ENCODE measurements at places on chromosomes 11 and 22.

DNA sequence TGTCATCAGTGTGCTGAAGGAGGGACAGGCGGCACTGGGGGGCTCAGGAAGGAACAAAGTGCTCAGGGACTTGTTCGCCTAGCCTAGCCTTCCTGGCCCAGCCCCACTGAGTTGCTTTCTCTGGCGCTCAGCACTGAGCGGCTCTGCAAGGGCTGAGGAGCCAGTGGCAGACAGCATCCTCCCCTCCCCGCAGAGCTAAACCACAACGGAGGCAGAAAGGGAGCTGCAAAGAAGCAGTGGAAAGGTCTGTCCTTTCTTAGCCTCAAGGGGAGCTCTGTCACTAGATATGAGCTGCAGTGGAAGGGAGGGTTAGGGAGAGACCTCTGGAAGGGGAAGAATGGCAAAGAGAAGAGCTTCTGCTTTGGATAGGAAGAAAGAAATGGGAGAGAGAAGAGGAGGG, 89.7 kb upstream of the PHOX2A start:
- H3K4me1 ChIP-seq, result no peaks in the 10 kb centered on the region
- H3K36me3 ChIP-seq, result no peaks in the 10 kb centered on the region
- H3K4me3 ChIP-seq, result no peak overlapping the region
- H3K27ac ChIP-seq, result no peak overlapping the region

- H3K27ac ChIP-seq, result peak overlapping the region; percentile 55
- H3K36me3 ChIP-seq, result no peaks in the 10 kb centered on the region
- H3K27me3 ChIP-seq, result no peaks in the 10 kb centered on the region
- no peaks in the 10 kb centered on the region for H3K4me1 ChIP-seq
- H3K4me3 ChIP-seq, result no peak overlapping the region
- no peak for DNase-seq
Observed at GRCh38 chr22:44658311-44658953, 43.6 kb upstream of the PRR5 start.

DNA sequence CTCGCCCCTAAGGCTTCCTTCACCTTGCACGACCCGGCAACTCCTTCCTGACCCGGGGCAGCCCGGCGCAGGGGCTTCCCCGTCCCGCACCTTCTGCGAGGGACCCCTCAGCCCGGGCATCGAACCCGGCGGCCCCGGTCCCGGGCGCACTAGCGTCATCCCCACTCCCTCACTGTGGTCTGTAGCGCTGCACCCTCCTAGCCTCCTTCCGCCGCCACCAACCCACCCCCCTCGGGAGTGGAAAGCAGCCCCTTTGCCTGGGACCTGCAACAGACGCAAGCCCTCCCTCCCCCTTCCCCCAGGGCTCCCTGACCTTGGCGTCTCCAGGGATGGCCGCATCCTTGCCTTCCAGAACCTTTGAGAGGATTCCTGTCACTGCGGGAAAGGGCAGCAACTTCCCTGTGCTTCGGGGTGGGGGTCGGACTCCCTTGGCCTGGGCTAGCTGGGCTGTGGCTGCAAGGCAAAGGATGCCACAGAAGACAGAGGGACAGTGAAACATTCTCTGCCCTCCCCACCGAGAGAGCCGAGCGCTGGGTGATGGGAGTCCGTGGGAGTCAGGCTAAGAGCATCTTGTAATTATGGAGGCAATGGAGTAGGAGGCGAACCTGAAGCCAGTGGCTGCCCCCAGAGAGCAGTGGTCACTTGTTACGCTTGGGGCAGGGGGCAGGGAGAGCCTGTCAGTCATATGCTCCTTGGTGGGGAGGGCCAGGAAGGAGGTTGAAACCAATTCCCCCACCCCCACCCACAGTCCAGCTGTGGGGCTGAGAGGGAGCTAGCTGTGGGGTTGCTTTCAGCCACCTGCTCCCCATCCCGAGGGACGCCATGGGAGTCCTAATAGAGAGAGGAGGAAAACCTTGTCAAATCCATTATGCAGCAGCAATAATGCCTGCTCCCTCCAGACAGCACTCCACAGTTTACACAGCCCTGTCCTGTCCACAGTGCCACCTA, 920 bp downstream of the TMEM132A start:
- no peak overlapping the region for H3K27ac ChIP-seq
- H3K4me1 ChIP-seq, result peaks cover 2% of the 10 kb centered on the region
- no peak for DNase-seq
- peak overlapping the region; percentile 55 for H3K4me3 ChIP-seq
- H3K36me3 ChIP-seq, result peaks cover 11% of the 10 kb centered on the region
- no peaks in the 10 kb centered on the region for H3K27me3 ChIP-seq

GRCh38 chr11:87275176-87275575, 237.4 kb downstream of the TMEM135 start:
- H3K4me1 ChIP-seq, result no peaks in the 10 kb centered on the region
- no peaks in the 10 kb centered on the region for H3K36me3 ChIP-seq
- H3K27me3 ChIP-seq, result no peaks in the 10 kb centered on the region
- no peak overlapping the region for H3K27ac ChIP-seq

- H3K36me3 ChIP-seq, result no peaks in the 10 kb centered on the region
- H3K27me3 ChIP-seq, result no peaks in the 10 kb centered on the region
- DNase-seq, result no peak
- no peaks in the 10 kb centered on the region for H3K4me1 ChIP-seq
- H3K27ac ChIP-seq, result no peak overlapping the region
Observed at GRCh38 chr11:121692236-121692635, 239.5 kb upstream of the SORL1-AS1 start.

DNA sequence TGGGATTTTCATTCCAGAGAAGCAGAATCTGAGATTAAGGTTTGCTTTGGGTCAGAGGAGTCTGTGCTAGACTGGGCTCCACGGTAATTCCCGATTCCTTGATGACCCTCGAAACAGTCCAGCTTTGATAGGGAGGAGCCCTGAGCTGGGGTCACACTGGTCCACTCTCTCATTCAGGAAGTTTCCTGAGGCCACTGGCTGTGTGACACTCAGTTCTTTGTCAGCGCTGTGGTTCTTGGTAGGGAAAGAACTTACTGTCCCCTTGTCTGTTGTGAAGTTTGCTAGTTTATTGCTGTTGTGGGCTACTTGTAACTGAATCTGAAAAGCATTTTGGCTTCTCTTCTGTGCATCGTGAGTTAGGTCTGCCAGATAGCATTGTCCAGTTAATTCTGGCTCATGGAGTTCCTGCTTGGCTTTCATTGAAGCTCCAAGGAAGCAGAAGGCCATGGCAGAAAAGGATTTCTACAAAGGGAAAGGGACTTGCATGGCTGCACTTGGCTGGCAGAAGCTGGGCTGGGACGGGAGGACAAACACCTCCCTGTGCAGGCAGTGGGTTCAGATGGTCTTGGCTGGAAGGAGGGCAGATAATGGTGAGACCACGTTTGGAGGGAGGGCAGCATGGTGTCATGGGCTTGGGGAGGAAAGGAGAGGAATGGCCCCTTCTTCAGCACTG, 23.3 kb downstream of the BCR start:
- peaks cover 3% of the 10 kb centered on the region for H3K4me1 ChIP-seq
- no peaks in the 10 kb centered on the region for H3K36me3 ChIP-seq

- no peaks in the 10 kb centered on the region for H3K4me1 ChIP-seq
- no peaks in the 10 kb centered on the region for H3K27me3 ChIP-seq
- H3K27ac ChIP-seq, result no peak overlapping the region
- no peaks in the 10 kb centered on the region for H3K36me3 ChIP-seq
- H3K4me3 ChIP-seq, result no peak overlapping the region
Observed at GRCh38 chr11:29119116-29119515, 897.7 kb downstream of the KCNA4 start.

- H3K4me1 ChIP-seq, result peaks cover 13% of the 10 kb centered on the region
- no peak overlapping the region for H3K4me3 ChIP-seq
- no peak overlapping the region for H3K27ac ChIP-seq
Observed at GRCh38 chr11:134994431-134994830, 582.4 kb upstream of the B3GAT1 start.

- H3K4me3 ChIP-seq, result no peak overlapping the region
- H3K4me1 ChIP-seq, result no peaks in the 10 kb centered on the region
- no peak for DNase-seq
- no peak overlapping the region for H3K27ac ChIP-seq
Observed at GRCh38 chr11:73664877-73665276, 18.5 kb downstream of the PLEKHB1 start.

DNA sequence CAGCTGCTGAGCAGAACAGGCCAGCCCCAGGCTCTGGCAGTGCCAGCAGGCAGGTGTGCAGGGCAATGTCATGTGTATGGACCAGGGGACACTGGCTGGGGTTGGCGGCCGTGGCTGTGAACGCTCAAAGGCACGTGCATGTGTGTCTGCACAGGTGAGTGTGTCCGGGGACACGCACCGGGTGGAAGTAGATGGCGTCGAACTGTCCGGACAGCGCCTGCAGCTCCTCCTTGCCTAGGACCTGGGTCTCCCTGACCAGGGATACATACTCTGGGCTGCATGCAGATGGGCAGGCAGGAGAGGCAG, 863 bp downstream of the HDAC10 start:
- H3K4me1 ChIP-seq, result peaks cover 10% of the 10 kb centered on the region
- DNase-seq, result no peak
- H3K27ac ChIP-seq, result no peak overlapping the region
- H3K4me3 ChIP-seq, result peak overlapping the region; percentile 81
- no peaks in the 10 kb centered on the region for H3K27me3 ChIP-seq
- H3K36me3 ChIP-seq, result no peaks in the 10 kb centered on the region

GRCh38 chr22:45644714-45645113, 26.9 kb upstream of the ATXN10 start:
- no peak overlapping the region for H3K4me3 ChIP-seq
- H3K36me3 ChIP-seq, result no peaks in the 10 kb centered on the region
- no peak for DNase-seq
- H3K27ac ChIP-seq, result no peak overlapping the region
- no peaks in the 10 kb centered on the region for H3K4me1 ChIP-seq

GRCh38 chr11:129280027-129280811, 88.1 kb upstream of the ARHGAP32 start:
- H3K27me3 ChIP-seq, result no peaks in the 10 kb centered on the region
- no peaks in the 10 kb centered on the region for H3K36me3 ChIP-seq
- peaks cover 4% of the 10 kb centered on the region for H3K4me1 ChIP-seq

Data from small intestine (tissue), 16 donors.